Stimulated activated CD4-positive, alpha-beta T cell treated with anti-CD3 and anti-CD28 coated beads, Interleukin-2, amount 100 ng/mL, for 4 hours (primary cell): ENCODE measurements at places on chromosomes 2 and 18.

- no peak for DNase-seq
Observed at GRCh38 chr2:128410035-128410757, 91.5 kb upstream of the HS6ST1 start.

- no peak for DNase-seq
Observed at GRCh38 chr18:3449512-3450011, 410 bp upstream of the TGIF1 start.

GRCh38 chr2:160490733-160491685 lies 2.6 kb downstream of the RBMS1 start:
- DNase-seq, result no peak

DNA sequence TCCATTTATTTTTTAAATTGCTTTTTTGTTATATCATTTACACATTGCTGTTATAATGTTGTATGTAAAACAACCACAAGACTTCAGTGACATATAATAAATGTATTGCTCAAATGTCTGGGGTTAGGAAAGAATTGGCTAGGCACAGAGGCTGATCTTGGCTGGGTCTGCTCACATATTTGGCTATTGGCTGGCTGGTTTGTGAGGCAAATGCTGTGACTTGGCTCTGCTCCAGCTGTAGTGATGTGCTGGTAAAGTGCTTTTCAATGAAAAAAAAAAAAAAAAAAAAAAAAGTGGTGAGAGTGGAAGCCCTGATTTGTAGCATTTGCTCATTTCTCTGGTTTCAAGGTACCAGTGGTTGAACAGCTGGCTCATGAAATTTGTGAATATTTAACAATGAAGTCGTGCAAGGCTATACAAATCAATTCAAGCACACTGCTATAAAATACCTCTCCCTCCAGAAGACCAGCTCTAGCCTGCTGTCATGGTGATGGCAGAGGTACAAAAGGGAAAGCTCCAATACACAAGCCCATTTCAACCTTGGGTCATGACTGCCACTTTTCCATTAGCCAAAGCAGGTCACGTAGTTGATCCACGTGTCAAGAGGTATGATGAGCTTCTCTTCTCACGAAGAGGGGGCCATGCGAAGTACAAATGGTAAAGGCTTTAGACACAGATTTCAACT lies 43.7 kb upstream of the RIT2 start:
- DNase-seq, result no peak

DNA sequence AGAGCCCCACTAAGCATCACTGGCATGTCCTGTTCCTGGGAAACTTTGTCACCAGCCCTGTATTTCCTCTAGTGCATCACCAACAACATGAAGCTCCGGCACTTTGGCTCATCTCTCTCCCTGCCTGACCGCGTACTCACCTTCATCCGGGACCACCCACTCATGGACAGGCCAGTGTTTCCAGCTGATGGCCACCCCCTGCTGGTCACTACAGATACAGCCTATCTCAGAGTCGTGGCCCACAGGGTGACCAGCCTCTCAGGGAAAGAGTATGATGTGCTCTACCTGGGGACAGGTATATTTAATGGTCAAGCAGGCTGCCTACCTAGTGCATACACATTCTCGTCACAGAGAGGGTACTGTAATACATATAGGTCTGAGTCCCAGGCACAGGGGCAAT lies 21.0 kb downstream of the SEMA4F start:
- no peak for DNase-seq

DNA sequence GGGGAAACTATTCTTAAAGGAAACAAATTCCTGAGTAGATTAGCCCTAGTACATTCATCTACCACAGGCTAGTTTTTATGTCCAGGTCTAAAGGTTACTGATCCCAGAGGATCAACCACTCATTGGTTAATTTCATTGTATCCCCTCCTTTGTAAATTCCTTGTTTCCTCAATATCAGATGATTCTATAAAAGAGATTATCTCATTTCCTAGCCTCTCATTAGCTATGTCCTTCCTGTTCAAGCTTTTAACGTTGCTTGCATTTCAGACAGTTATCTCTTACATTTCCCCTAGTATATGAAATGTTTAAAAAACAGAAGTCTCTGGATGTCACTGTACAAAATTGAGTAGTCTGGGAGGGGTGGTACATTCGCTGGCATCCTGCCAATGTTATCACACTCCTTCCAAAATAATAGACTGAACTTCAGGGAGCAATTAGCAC lies 24.2 kb upstream of the ARMC9 start:
- no peak for DNase-seq

DNA sequence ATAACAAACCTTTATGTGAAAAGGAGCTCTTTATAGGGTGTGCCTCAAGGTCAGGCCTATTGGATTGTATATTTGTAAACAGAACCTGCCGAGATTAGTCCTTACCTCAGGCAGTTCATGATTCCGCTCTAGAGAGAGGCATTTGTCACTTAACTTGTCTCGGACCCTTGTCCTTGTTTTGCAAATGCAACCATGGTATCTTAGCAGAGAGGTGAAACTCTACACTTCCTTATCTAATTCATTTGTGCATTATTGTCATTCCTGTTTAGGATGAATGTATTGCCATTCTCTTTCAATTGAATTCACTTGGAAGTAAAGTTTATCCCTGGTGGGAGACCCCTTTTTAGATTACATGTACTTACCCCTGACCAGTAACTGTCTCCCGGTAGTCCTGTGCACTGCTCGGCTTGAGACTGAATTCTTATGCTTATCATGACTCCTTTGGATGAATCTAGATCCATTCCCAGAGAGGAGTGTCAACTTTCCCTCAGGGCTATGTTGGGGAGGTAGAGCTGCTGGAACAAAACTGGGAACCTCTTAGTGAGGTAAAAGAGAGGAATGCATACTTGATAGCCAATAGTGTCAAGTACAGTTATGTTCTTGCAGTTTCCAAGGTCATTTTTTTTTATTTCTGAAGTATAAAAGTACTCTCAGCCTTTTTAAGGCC lies 46.6 kb downstream of the SGPP2 start:
- DNase-seq, result no peak

- DNase-seq, result no peak
Observed at GRCh38 chr2:121736140-121736461, 574 bp downstream of the NIFK start.

DNA sequence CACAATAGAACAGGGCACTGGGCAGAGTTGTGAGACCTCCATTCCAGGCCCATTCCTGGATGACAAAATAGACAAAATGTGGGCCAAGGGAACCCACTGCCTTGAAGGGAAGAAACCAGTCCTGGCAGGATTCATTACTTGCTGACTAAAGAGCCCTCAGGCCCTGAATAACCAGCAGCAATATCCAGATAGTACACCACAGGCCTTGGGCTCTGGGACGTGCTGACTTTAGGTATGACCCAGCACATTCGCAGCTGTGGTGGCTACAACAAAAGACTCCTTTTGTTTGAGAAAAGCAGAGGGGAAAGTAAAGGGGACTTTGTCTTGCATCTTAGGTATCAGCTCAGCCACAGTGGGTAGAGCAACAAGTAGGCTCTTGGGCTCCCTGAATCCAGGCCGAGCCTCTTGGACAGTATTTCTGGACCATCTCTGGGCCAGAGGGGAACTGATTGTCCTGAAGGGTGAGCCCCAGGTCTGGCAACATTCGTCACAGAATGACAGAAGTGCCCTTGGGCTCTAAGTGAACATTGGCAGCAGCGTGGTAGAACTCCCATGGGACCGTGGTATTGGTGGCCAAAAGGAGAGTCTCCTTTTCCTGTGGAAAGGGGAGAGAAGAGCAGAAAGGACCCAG lies 89.9 kb upstream of the CD226 start:
- DNase-seq, result no peak
